ENCODE measurements at places on chromosomes 2 and 18.

- ATAC-seq: no peak
- H3K36me3 ChIP-seq: no peaks in the 10 kb centered on the region
- no peaks in the 10 kb centered on the region for H3K27me3 ChIP-seq
- no peak overlapping the region for H3K4me3 ChIP-seq
- H3K27ac ChIP-seq: no peak overlapping the region
These were observed 258.8 kb downstream of the DLGAP1 start for GRCh38 chr18:4196351-4196750.

DNA sequence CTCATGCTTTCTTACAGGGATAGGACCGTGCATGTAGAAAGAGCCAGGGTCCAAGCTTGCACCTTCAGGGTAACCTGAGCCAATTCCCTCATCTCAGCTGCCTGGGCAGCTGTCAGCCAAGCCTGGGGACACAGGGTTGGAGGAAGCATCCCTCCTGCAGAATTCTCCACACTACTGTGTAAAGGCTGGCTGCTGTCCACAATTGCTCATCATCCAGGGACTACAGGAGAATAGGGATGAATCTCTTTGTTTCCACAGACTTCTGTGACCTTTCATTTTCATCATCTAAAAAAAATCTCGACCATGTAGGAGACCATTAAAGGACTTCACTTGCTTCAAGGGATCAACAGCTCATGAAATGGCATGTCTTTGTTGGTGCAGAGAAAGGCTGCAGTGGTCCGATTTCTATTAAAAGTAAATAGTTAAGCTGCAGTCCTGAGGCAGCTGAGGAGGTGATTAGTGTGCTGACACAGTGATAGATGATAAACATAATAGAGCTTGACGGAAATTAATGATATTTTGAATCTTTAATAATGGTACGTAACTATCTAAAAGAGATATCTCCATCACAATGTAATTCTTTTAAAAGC, 74.4 kb upstream of the COPS8 start:
- ATAC-seq: no peak
- peaks cover 14% of the 10 kb centered on the region for H3K27me3 ChIP-seq
- no peaks in the 10 kb centered on the region for H3K36me3 ChIP-seq
- no peak overlapping the region for H3K4me3 ChIP-seq
- no peaks in the 10 kb centered on the region for H3K4me1 ChIP-seq

DNA sequence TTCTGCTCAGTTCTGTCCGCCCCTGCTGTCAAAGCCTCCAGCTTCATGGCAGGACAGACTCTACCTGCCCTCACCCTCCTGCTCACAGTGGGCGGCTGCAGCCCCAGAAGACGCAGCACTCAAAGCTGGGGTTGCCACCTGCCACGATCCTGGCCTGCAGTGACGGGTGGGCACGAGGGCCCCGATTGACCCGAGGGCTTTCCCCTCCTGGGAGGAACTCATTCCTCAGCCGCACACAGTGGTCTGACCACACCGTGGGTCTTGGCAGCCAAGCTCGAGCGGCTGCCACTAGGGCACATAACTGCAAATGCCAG, 47.1 kb downstream of the HS6ST1 start:
- H3K36me3 ChIP-seq: peaks cover 33% of the 10 kb centered on the region
- H3K4me3 ChIP-seq: no peak overlapping the region
- no peaks in the 10 kb centered on the region for H3K4me1 ChIP-seq

- no peak overlapping the region for H3K4me3 ChIP-seq
- no peaks in the 10 kb centered on the region for H3K36me3 ChIP-seq
- H3K27me3 ChIP-seq: peaks cover 10% of the 10 kb centered on the region
- H3K4me1 ChIP-seq: no peaks in the 10 kb centered on the region
These were observed 133.7 kb upstream of the MEIS1 start for GRCh38 chr2:66301022-66301766.

GRCh38 chr2:10080536-10081304, 509 bp upstream of the CYS1 start:
- peaks cover 82% of the 10 kb centered on the region for H3K27me3 ChIP-seq
- H3K4me3 ChIP-seq: peak overlapping the region; percentile 69
- peak overlapping the region; percentile 60 for H3K27ac ChIP-seq
- peaks cover 37% of the 10 kb centered on the region for H3K4me1 ChIP-seq
- H3K36me3 ChIP-seq: no peaks in the 10 kb centered on the region
- ATAC-seq: peak; percentile 42

- ATAC-seq: peak; percentile 93
- peak overlapping the region; percentile 88 for H3K27ac ChIP-seq
- H3K4me3 ChIP-seq: peak overlapping the region; percentile 72
- peaks cover 13% of the 10 kb centered on the region for H3K4me1 ChIP-seq
These were observed 85.2 kb upstream of the NDUFV2 start for GRCh38 chr18:9017167-9017904.

DNA sequence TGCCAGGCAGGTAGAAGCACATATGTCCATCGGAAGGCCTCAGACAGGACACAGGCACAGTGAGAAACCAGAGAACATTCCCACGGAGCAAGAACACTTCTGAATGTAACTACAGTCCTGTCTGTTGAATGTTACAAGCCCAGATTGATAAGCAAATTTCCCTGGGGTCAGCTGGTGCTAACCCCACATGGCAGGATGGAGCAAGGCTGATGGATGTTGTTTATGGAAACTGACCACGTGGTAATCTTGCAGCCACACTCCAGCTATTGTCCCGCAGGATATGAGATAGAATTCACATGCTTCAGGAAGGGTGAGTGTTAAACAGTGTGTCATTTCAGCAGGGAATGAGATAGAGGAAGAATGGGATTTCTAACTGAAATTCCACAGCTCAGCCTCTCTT, 138.8 kb upstream of the COPS8 start:
- peaks cover 22% of the 10 kb centered on the region for H3K27me3 ChIP-seq
- no peaks in the 10 kb centered on the region for H3K4me1 ChIP-seq
- H3K27ac ChIP-seq: no peak overlapping the region
- H3K36me3 ChIP-seq: no peaks in the 10 kb centered on the region
- ATAC-seq: no peak

GRCh38 chr18:75863696-75864095, 436.2 kb upstream of the SMIM21 start:
- no peak for ATAC-seq
- H3K27ac ChIP-seq: no peak overlapping the region
- no peaks in the 10 kb centered on the region for H3K36me3 ChIP-seq
- no peak overlapping the region for H3K4me3 ChIP-seq
- peaks cover 28% of the 10 kb centered on the region for H3K27me3 ChIP-seq

DNA sequence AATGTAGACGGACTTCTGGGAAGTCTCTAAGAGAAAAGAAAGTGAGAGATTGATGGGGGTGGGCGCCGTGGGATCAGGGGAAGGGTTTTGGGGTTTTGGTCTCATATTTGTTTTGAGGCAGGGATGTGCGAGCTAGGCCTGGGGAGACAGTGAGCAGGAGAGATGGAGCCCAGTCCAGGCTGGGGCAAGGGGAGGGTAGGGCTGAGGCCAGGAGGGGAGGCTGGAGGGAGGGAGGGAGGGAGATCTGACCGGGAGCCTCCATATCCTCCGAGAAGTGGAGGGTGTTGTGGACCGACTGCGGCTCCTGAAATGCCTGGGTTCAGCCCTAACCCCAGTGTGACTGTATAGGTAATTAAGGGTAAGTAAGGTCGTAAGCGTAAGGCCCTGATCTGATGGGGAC, 72.8 kb upstream of the ODC1 start:
- H3K27ac ChIP-seq: no peak overlapping the region
- H3K4me3 ChIP-seq: no peak overlapping the region
- no peak for ATAC-seq
- H3K4me1 ChIP-seq: no peaks in the 10 kb centered on the region
- peaks cover 22% of the 10 kb centered on the region for H3K27me3 ChIP-seq

- H3K36me3 ChIP-seq: peaks cover 70% of the 10 kb centered on the region
- no peak overlapping the region for H3K4me3 ChIP-seq
- H3K27ac ChIP-seq: no peak overlapping the region
- no peak for ATAC-seq
- H3K27me3 ChIP-seq: no peaks in the 10 kb centered on the region
These were observed 209.0 kb downstream of the DYM start for GRCh38 chr18:49251451-49251850.

DNA sequence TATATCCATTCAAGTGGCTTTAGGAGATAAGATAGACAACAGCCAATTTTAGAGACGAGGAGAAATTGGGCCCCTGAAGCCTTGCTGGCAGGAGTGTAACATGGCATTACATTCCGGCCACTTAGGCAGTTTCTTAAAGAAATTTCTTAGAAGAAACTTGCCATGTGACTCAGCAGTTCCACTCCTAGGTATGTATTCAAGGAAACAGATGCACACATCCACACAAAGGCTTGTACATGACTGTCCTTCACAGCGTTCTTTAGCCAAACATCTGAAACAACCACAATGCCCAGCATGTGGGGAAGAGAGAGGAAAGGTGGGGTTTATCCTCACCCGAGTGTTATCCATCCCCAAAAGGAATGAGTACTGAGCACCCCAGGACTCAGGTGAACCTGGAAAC, 107.1 kb downstream of the NFATC1 start:
- no peaks in the 10 kb centered on the region for H3K27me3 ChIP-seq
- ATAC-seq: no peak
- H3K4me1 ChIP-seq: peaks cover 56% of the 10 kb centered on the region

DNA sequence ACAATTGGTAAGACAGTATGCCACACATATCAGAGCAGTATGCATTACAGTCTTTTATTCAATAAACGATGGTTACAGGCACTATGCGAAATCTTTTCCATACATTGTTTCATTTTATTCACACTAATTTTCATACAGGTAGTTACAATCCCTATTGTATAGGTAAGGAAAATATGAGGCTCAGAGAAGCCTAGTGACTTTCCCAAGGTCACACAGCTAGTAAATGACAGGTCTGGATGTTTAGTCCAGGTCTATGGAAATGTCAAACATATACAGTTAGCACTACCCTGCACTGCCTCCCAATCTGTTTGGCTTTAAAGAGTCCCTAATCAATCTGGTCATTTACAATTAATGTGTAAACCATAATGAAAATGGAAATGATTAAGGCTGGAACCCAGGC, 372.2 kb downstream of the MTX2 start:
- H3K27me3 ChIP-seq: peaks cover 58% of the 10 kb centered on the region
- H3K27ac ChIP-seq: no peak overlapping the region
- no peaks in the 10 kb centered on the region for H3K36me3 ChIP-seq
- no peak overlapping the region for H3K4me3 ChIP-seq

DNA sequence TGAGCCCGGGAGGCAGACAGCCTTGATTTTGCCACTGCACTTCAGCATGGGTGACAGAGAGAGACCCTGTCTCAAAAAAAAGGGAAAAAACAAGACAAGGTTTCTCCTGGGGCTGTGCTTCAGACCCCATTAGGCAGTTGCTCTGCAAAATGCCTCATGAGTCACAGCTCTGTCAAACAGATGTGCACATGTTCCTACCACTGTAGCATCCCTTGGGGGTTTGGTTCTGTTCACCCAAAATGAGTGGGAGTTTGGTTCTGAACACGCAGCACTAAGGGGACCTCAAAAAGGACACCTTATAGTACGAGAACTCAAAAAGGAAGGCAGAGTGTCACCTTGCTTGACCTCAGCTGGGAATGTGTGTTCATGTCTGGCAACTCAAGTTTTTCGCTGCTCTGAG, 134.9 kb downstream of the RPIA start:
- no peaks in the 10 kb centered on the region for H3K27me3 ChIP-seq
- H3K4me3 ChIP-seq: no peak overlapping the region
- peak; percentile 76 for ATAC-seq

GRCh38 chr2:85888684-85889626, at the start of gene ST3GAL5:
Gene ST3GAL5 (minus strand): TSS chr2:85888990. CDS start chr2:85888905, 85 bp downstream.
- H3K4me3 ChIP-seq: peak within 1 kb of the TSS; percentile 91
- H3K36me3 ChIP-seq: peaks cover 24% of the 10 kb centered on the region
- H3K4me1 ChIP-seq: peaks cover 81% of the 10 kb centered on the region

DNA sequence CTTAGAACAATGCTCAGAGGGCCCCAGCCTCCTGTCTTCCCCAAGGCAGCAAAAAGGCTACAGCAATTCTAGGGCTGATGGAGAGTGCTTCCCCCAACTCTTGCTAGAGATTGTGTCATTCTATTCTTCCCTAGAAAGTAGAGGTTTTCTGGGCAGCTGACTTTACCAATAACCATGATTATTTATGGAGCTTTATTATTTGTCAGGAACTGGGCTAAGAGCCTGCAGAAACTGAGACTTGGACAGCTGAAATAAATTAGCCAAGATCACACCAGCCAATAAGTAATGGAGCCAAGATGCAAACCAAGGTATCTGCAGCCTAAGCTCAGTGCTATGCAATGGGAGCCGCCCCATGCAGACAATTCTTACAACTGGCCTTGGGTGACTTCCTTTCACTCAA, 84.8 kb downstream of the CCBE1 start:
- no peaks in the 10 kb centered on the region for H3K36me3 ChIP-seq
- H3K4me1 ChIP-seq: no peaks in the 10 kb centered on the region
- no peak overlapping the region for H3K4me3 ChIP-seq
- ATAC-seq: no peak
- no peak overlapping the region for H3K27ac ChIP-seq
- no peaks in the 10 kb centered on the region for H3K27me3 ChIP-seq

- H3K4me3 ChIP-seq: no peak overlapping the region
- no peaks in the 10 kb centered on the region for H3K4me1 ChIP-seq
- no peaks in the 10 kb centered on the region for H3K27me3 ChIP-seq
- no peak overlapping the region for H3K27ac ChIP-seq
These were observed 56.1 kb downstream of the LHCGR start for GRCh38 chr2:48699348-48699930.

DNA sequence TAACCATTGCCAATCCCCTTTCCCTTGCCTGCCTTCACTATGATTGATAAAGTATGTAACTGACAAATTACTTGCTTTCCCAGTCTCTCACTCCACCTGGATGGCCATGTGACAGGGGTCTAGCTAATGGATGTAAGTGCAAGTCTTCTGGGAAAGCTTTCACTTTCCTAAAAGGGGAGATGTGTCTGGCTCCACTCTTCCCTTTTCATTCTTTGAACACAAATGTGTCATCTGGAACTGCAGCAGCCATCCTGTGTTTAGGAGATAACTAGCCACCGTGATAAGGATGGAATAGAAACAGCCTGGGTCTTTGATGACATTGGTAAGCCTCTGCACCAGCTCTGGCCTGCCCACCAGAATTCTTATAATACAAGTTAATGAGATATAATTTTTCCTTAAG, 38.2 kb downstream of the SNRPD1 start:
- H3K4me3 ChIP-seq: no peak overlapping the region
- no peaks in the 10 kb centered on the region for H3K27me3 ChIP-seq
- no peak for ATAC-seq
- H3K4me1 ChIP-seq: no peaks in the 10 kb centered on the region
- H3K36me3 ChIP-seq: peaks cover 26% of the 10 kb centered on the region
- no peak overlapping the region for H3K27ac ChIP-seq

GRCh38 chr2:9832586-9832985, 10.7 kb upstream of the TAF1B start:
- H3K4me1 ChIP-seq: no peaks in the 10 kb centered on the region
- no peak for ATAC-seq
- H3K27me3 ChIP-seq: peaks cover 13% of the 10 kb centered on the region
- H3K27ac ChIP-seq: no peak overlapping the region
- H3K36me3 ChIP-seq: no peaks in the 10 kb centered on the region
